ENCODE measurements at places on chromosomes 4 and X.
A peak's percentile ranks its signal among the peaks of the same experiment; 100 is the strongest.

DNA sequence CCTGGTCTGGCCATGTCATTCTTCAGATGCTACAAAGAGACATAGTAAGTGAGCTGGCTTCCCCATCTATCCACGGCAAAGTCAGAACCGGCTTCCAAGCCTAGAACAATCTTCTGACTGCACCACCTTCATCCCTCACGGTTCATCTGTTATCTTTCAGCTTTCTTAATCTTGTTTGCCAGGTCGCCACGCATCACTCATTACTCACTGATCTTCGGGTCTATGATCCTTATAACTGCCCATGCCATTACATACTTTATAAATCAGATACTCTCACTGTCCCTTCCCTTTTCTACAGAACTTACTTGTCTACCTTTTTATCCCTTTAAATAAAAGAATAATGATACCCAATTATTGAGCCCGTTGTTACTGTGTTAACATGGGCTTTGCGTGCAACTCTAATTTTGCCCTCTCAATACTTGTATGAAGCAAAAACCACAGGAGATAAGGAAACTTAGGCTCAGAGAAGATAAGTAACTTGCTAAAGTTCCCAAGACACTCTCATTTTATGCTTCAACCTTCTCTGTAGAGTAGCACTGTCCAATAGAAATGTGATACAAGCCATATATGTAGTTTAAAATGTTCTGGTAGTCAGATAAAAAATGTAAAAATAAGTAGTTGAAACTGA is 171.7 kb downstream of the AMELX start:
- no peak for DNase-seq

- no peak for DNase-seq
Observed at GRCh38 chr4:44927399-44928380, 201.3 kb upstream of the GNPDA2 start.

- no peak for DNase-seq
Observed at GRCh38 chrX:131987252-131987651, 35.9 kb upstream of the STK26 start.

GRCh38 chr4:77172336-77172735 is 15.3 kb downstream of the CCNG2 start:
- DNase-seq = no peak

DNA sequence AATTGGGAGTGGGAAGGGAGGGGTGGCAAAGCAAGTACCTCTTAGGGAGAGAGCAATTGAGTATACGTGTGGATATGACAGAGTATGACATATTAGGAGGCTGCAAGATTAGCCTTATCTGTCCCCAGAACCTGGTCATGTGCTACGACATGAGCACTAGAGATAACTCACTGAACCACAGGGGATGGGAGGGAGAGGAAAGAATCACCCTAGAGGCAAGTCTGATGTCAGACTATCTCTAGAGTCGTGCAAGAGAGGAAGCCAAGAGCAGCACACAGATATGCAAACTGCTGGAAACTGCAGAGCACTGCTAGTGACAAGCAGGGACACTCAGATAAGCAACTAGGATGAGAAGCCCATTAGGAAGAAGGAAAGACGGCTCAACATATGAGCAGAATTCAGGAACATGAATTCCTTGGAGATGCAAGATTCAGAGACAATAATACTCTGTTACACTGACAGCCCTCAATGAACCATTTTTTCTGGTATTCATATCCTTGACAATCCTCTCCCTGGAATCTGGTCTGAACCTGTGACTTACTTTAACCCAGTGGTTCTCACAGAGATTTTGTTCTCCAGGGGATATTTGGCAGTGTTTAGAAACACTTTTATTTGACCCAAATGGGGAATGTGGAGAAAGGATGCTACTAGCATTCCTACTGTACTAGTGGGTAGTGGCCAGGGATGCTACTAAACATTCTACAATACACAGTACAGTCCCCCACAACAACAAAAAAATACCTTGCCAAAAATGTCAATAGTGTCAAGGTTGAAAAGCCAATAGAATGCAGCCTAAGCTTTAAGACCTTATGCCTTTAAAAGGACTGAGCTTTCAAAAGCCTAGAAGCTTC is 84.0 kb upstream of the BMP2K start:
- DNase-seq = no peak

DNA sequence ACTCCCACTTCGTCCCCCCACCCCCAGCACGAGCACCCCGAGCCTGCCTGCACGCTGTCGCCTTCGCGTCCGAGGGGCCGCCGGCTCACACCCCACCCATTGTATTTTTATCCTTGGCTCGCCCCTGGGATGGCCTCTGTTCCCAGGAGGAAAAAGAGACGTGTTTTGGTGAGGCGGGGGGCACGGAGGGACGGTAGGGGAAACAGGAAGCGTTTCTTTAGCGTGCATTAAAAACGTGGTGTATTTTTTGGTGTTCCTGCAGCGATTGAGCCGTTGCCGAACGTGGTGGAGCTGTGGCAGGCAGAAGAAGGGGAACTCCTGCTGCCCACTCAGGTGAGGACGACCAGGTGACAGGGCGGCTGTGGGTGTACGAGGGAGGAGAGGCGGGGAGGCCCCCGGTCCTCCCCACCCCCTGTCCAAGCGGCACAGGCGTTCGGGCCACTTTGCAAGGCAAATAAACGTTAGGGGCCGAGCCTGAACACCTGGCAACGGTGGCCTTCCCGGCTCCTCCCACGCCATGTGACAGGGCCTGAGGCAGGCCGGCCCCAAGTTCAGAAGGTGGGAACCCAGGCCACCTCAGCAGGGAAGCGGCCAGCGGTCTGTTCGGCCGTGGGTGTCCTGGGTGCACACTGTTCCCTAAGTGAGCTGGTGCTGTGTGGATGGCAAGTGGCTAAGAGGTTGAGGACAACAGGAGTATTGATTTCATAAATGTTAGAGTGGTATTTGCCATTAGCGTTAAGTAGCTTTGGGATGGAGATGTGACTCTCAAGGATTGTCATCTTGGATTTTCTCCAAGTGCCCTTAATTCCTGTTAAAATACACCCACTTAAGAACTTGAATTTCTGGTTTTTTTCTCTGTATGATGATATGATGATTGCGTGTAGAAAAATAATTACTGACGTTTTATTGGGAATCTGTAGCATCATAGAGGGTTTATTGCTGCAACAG is 1.1 kb downstream of the TMEM131L start:
- peak; percentile 57 for DNase-seq

GRCh38 chr4:175784986-175785525 is 27.0 kb downstream of the GPM6A start:
- no peak for DNase-seq

DNA sequence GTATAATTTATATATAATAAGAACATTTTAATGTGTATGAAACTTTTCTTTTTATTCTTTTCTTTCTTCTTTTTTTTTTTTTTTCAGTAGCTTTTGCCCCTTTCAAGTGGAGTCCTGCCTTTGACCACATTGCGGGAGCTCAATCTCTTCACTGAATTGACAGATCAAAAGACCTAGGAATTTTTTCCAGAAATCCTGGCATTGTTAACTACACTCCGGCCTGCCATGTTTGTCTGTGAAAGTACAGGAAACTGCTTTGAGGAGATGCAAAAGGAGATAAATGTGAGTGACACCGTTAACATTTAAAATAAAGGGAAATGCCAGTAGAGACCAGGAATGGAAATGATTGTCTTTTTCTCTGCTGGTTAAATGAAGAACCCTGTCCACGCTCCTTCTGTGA is 159.3 kb upstream of the VCX3A start:
- DNase-seq = no peak

DNA sequence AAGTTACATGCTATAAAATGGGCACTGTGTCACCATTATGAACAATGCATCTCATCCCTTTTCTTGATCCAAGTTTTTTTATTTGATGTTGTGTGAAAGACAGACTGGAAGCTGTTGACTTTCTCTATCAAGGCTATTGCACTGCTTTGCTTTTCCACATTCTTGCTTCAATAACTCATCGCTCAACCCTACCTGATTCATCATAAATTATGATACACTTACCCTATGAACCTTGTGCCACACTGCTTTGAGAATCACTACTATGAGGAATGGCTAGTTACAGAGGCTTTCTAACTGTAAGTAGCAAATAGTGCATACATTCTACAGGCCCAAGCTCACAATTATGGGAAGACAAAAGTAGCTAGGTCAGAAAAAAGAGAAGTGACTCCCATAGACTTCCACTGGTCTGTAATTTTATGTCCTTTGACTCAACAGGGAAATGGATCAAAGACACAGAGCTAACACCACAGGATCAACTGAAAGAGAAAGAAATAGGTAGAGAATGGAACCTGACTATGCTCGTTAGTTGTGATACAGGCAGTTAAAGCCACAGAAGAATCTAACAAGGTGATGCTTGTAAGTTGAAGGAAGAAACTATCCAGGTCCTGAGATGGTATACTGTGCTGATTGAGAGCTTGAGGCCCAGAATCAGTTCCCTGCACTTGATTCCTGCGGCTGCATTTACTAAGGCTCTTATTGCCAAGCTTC is 163.5 kb downstream of the PPP3CA start:
- no peak for DNase-seq

GRCh38 chr4:151442002-151442401 is 33.0 kb downstream of the FHIP1A start:
- no peak for DNase-seq

GRCh38 chrX:37472836-37473235 is 98.6 kb upstream of the LANCL3 start:
- DNase-seq = no peak

DNA sequence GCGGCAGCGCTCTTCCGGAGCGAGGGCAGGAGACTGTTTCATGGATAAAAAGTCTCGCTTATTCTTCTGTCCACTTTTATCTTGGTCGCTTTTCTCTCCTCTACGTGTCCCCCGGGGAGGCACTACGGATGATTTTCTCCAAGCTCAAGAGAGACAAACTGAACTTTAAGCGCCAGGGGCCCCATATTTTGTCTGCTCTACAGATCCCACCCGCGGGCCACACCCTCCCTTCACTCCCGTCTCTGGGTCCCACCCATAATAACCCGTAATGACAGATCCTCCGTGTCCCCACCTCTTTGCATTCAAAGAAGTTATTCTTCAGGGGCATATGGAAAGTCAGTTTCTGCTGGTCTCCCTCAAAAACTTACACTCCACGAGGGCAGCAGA is at the start of gene CORIN:
TSS of gene CORIN (minus strand) at position 160 of the 387 bp plus-strand sequence. CDS start at position 42, 118 bp downstream.
- no peak for DNase-seq

DNA sequence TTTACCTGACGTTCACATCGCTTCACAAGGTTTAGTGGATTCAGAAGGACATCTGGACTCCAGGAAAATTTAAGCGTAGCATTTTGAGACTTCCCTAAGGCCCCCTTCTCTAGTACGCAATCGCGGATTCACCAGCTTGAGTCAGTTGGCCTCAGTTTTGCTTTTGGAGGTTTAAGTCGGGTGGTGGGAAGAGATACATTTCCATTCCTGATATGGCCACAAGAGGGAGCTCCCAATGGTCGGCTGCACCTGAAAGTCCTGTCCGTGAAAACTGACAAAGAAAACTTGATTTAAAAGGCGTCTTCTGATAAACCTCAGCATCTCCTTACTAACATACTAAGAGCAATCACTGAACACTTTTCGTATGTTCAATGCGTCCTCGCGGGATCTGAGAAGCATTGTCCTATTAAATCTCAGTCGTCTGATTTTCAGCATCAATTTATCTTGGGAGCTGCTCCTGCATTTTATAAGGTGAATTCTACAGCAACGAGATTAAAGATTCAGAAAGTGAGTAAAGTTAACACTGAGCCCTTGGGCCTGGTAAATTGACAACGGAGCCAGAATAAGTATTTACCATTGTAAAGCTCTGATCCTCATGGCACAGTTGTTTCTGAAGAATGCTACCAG is 50.6 kb downstream of the LGI2 start:
- DNase-seq = peak; percentile 51

DNA sequence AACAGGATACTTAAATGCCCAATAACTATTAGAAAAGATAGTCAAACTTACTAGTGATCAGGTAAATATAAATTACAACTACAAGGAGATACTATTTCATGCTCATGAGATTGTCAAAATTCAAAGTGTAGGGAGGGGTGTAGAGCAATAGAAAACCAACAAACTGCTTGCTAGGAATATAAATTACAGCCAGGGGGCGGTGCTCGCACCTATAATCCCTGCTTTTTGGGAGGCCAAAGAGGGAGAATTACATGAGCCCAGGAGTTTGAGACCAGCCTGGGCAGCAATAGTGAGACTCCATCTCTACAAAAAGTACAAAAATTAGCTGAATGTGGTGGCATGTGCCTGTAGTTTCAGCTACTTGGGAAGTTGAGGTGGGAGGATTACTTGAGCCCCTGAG is 556.5 kb upstream of the NR3C2 start:
- DNase-seq = no peak

DNA sequence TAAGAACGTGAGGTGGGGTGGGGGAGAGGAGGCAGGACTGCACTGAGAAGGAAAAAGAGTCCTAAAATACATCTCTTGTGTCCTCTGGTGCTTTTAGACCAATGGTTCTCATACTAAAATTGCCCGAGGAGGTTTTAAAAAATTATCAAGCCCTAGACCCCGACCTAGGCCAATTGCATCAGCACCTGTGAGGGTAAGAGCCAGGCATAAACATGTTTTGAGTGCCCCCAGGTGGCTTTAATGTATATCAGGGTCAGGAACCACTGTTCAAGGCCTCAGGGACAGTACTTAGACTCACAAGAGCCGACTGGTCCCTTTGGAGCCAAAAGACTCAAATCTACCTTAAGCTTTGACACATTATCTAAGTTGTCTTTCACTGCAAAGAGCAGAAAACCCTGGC is 37.5 kb upstream of the TMEM150C start:
- no peak for DNase-seq

DNA sequence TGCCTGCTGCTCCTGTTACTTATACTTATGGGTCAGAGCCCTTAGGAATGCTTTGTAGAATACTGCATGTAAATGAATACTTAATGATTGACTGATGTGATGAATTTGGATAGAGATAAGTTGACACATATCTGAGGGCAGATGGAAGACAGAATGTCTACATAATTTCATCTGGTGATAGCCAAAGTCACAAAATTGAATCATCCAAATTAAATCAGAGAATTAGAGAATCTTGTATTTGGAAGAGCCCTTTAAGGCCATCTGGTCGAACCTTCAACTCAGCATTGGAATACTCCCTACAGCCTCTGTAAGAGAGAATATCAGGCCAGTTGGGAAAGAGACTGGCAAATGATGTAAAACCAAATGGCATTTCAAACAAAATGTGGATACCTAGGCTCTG is 944.8 kb downstream of the RPA4 start:
- no peak for DNase-seq

DNA sequence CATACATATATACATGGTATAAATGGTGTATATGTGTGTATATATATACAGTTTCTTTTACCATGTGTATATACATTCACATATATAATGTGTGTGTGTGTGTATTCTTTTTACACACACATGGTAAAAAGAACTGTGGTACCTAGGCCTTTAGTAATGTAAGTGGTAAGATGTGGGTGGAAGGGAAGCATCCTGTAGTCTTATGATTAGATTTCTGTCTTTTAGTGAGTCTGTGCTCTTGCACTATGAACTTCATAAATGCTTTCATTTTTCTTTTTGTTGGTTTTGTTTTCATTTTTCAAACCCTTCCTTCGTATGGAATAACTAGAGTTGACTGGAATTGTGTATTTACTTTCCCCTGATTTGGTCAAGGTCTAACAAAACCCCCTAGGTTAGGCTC is 12.1 kb downstream of the PABPC4L start:
- no peak for DNase-seq

Data from NCI-H187 treated with DMSO at 0.1 percent for 48 hours (cell line).